ENCODE measurements at places on chromosomes 3 and 15. TPM values are rescaled to one million over a fixed set of nuclear protein-coding genes. Genes with fewer than 3 reads are reported as not detected.

DNA sequence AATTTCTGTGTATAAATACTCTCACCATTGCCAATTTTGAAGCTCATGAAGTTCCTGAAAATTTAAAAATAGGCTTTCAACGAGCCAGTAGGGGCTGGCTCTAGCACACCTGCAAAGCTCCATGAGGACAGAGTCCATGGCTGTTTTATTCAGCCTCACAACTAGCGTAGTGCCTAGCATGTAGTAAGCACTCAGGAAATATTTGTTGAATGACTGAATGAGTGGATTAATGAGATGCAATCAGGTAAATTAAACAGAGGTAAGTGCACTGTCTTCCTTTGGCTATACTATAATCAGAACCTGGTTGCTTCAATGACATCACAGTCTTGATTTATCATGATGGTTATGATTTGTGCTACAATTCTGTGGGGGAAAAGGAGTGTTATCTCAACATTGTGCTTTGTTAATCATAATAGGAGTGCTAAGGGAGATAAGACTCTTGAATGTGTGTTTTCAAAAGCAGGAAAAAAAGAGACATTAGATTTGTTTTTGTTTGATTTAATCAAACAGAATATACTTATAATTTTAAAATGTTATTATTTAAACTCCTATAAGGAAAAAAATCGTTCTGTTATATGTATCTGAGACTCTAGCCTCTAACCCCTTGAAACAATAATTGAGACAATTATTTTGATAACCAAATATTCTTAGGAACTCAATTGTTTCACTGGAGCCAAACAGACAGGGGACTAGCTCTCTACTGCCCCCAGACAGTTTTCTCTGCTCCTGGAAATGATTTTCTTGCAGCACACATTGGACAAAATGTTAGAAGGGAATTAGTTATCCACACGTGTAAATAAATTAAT, 171.7 kb upstream of the ATP11B start:
- peak; percentile 5 for DNase-seq

DNA sequence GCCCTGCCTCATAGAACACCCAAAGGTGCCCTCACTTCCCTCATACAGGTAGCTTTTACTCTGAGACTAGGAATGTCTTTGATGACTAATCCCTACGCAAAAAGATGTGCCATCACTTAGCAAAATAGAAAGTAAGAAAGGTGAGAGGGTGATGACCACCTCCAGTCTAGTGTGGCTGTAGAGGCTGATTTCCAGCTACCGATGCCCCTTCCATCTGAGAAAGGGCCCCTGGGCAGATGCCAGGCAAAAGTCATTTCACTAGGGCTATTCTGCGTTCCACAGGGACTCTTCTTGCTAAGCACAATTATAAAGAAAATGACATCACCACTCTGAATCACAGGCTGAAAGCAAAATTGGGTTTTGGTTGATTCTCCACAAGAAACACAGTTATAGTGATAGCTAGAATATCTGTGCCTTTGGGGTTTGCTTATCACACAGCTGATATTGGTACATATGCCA, 77.4 kb downstream of the RBPMS2 start:
- peak; percentile 34 for DNase-seq

Gene GOLGA6L7
- total RNA-seq, result not detected

- no peak for DNase-seq
These were observed 27.4 kb upstream of the FOXB1 start for GRCh38 chr15:59976480-59977271.

Gene LYZL4
- not detected for total RNA-seq

DNA sequence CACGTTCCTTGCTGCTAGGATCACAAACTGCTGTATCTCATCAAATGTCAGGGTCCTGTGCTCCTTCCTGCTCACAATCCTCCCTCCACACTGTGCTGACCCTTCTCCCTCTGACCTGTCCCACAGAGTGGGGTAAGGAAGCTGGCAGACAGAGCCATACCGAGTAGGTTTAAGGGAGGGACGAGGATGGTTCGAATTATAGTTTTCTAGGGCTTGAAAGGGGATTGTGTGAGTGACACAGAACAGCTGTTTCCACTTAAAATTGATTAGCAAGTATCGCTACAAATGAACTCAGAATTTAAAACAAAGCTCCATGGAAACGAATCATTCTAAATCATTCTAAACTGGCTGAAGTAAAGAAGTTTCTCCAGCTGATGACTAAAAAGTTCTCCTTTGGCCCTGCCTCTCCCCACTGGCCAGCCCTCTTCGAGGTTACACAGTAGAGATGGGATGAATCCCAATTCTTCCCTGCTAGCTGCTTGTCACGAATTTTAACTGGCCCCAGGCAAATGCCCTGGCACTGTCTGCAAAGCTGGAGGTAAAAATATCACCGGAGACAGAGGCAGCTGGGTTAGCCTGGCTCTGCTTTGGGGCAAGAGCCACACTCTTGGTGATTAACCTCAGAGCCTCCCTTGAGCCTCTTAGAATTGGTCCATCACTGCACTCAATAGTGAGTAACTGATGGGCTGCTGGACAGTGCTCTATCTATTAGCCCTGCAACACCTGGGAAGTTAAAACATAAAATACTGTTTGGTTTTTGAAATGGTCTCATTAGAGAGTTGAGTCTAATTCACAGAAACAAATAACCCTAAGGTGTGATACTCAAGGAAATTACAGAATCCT, 194.9 kb downstream of the CHST2 start:
- DNase-seq, result no peak

DNA sequence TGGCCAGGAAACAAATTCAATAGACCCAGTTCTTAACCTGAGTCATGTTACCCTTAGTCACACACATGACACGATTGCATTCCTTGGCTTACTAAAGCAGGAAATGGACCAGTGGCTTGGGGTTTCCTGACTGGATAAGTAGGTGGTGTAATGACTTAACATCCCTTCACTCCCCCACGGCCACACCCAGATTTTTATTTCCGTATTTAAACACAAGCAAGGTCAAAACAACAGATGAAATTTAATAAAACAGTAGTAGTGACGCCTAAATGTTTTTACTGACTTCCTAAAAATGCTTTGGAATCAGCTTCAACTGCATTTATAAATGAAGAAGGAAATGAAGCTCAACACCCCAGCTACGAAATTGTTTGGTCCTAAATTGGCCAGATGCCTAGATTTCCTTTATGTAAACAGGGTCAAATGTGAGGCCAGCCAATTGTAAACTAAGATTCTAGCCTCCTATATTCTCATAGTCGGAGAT, 324.3 kb downstream of the CHST2 start:
- DNase-seq, result peak; percentile 99

- DNase-seq, result no peak
These were observed 25.5 kb downstream of the TMEM40 start for GRCh38 chr3:12733566-12733965.

DNA sequence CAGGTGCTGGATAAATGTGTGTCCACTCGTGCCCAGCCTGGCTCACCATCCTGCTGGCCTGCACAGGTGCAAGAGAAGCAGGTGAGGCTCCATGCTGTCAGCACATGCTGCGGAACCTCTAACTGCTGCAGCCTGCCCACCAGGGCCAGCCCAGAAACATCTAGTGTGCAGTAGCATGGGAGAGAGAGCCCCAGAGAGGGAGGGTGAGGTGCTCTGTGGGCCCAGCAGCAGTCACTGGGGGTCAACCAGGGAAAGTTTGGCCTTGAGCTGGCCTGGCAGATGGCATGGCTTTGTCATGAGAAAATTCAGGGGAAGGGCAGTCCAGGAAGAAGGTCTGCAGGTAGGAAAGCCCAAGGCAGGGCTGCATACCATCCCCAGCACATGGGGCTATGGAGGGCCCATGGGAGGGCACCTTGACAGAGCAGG, 18.2 kb upstream of the PRR23E start:
- no peak for DNase-seq

Gene NMNAT3
- total RNA-seq, result 1.1 TPM

GRCh38 chr3:141073580-141073979, 22.4 kb downstream of the SPSB4 start:
- DNase-seq, result no peak

DNA sequence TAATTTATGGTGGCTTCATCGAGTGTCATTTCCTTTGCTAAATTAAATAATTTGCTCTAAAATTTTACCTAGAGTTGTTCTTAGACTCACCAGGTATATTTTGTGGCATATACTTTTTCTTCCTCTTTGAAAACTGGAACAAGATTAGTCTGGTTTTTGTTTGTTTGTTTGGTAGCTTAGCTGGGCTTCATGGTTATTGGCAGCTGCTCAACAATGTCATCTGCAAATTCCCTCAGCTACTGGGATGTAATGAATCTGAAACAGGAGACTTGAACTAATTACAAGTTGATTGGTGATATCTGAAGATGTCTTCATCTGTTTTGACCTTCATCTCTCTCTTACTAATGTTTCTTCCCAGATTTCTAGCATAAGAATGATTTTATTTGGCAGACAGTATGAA, 270.5 kb upstream of the P2RY1 start:
- DNase-seq, result no peak

DNA sequence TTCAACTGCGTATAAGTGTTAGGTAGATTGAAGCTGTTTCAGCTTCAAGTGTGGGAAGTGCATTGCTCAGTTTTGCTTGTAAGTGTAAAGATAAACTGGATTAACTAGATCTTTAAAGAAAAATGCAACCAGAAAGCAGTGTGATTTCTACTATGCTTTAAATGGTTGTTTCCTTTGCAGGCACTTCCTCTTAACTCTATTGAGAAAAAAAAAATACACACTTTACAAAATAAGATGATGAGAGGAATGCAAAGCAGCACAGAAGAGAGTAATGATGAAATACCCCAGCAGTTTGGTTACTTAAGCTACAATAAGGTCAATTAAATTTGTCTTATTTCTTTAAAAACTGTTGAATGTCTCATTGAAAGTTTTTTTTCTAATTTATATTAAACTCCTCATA, 40.8 kb downstream of the DPH6 start:
- DNase-seq, result no peak

GRCh38 chr15:85318048-85318731, 62.2 kb upstream of the AKAP13 start:
- peak; percentile 73 for DNase-seq

GRCh38 chr3:194575484-194576210, 57.6 kb downstream of the TMEM44 start:
- DNase-seq, result no peak

Gene CRTAP
- total RNA-seq, result 132 TPM

Gene ULK3
- 39.3 TPM for total RNA-seq

DNA sequence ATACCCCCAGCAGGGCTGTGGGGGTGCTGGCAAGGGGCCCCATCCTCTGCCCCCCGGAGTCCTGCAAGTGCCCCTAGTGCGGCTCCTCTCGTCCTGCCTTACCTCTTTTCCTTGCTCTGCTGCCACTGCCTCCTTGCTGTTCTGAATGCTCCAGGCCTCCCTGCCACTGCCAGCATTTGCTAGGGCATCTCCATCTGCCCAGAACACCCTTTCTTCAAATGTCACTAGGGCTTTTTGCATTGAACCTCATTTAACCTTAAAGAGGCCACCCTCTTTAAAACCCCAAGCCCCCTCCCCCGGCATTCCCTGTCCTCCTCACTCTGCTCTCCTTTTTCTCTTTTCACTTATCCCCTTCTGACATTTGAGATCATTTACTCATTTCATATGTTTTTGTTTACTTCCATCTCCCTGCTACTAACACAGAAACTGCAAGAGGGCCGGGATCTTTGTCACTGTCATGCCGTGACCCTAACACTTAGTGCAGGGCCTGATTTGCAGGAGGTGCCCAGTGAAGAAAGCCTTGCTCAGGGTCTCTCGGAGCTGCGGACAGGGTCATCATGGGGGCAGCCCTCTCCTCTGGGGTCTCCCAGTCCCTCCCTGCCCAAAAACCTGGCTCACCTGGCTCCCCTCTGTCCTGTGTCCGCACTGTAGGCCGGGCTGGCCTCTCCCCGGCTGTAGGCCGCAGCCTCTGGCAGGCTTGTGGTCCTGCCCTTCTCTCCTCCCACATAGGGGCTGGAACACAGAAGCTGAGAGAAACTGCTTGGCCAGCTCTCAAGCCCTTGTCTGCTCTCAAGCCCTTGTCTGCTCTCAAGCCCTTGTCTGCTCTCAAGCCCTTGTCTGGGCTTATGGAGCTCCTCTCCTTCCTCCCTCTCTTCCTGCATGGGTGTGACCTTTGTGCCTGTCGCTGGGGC, at the start of gene ACOX2:
TSS of gene ACOX2 (minus strand) at position 690 of the 911 bp plus-strand sequence. CDS start 2,084 bp downstream, outside the sequence.
- peak; percentile 13 for DNase-seq

GRCh38 chr3:13200946-13201345, 127.7 kb upstream of the IQSEC1 start:
- peak; percentile 38 for DNase-seq

Gene PLSCR5
- total RNA-seq, result not detected

Gene GUCA1C
- not detected for total RNA-seq

- peak; percentile 93 for DNase-seq
These were observed 6.3 kb downstream of the VILL start for GRCh38 chr3:37996785-37997301.

GRCh38 chr3:5185093-5185673, 2.3 kb upstream of the EDEM1 start:
- no peak for DNase-seq

Gene RBP2
- total RNA-seq, result not detected

Gene HRG
- total RNA-seq, result not detected

DNA sequence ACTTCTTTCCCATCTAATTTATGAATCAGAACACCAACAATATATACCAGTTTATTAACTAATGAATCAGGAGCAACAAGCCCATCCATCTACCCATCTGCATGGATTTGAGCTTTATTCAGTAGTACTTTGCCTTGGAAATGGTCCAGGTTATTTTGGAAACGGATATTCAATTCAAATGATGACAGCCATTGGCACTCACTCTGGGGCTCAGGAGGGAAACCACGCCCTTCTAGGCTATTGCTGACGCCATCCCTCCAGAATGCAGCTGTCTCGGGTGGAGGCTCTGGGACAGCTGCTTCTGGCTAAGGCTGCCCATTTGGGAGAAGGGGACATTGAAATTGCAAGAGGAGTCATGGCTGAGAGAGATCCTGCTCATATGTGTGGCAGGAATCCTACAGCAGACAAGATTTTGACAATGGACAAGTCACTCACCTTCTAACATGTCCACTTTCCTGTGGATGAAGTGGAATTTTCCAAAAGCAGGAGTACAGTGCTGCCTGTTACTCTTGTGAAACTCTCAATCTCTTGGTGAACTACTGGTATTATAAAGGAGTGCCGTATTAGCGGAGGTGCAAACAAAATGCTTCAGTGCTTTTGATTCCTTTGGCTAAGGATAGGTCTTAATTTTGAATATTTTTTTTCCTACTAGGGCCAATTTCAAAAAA, 29.3 kb upstream of the TRAK1 start:
- DNase-seq, result peak; percentile 93

GRCh38 chr3:36937492-36937891, 7.4 kb downstream of the TRANK1 start:
- DNase-seq, result no peak

DNA sequence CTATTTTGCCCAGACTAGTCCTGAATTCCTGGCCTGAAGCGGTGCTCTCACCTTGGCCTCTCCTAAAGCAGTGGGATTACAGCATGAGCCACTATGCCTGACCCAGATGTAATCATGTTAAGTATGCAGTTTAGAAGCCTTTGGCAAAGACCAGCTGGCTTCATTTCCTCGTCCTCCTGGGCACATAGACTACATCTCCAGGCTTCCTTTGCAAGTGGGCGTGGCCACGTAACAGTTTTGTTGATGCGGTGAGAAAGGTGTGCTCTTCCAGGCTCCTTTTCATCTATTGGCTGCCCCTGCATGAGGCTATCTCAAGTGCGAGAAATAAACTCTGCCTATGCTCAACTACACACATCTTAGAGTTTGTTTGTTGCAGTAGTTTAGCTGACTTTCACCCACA, 13.0 kb downstream of the SV2B start:
- DNase-seq, result no peak
